ENCODE measurements at places on chromosomes 12 and 14.

DNA sequence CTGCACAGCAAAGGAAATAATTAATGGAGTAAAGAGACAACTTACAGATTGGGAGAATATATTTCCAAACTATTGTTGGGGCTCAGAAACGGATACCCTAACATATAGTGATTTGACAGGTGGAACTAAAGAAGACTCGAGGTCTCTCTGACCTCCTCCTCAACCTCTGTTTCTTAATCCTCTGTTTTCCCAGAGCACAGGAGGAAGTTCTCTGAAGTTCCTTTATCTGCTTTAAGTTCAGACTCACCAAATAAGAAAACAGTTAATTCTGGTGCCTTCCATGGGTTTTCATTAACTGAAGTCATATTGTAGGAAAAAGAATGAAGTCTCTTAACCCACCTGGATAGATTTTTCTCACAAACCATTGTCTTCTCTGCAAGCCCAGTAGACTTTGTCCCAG, 29.2 kb downstream of the CLEC2D start:
- DNase-seq: no peak

GRCh38 chr14:72863216-72864006, 30.5 kb downstream of the DPF3 start:
- no peak for DNase-seq

DNA sequence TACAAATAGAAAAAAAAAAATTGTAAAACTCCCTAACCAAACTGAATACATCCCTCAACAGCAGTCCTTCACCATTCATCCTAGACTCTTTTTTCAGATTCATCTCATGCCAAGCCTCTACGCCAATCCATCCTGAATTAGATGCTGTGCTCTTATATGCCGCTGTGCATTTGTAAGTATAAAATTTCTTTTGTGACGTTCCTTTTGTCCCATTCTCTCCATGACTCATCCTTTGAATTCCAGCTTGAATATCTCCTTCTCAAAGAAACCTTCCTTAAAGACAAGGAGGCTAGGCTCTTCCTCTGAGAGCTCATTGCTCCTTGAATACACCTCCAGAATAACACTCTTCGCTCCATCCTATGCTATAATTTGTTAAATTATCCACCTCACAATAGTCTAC, 359.2 kb downstream of the RMST start:
- no peak for DNase-seq

DNA sequence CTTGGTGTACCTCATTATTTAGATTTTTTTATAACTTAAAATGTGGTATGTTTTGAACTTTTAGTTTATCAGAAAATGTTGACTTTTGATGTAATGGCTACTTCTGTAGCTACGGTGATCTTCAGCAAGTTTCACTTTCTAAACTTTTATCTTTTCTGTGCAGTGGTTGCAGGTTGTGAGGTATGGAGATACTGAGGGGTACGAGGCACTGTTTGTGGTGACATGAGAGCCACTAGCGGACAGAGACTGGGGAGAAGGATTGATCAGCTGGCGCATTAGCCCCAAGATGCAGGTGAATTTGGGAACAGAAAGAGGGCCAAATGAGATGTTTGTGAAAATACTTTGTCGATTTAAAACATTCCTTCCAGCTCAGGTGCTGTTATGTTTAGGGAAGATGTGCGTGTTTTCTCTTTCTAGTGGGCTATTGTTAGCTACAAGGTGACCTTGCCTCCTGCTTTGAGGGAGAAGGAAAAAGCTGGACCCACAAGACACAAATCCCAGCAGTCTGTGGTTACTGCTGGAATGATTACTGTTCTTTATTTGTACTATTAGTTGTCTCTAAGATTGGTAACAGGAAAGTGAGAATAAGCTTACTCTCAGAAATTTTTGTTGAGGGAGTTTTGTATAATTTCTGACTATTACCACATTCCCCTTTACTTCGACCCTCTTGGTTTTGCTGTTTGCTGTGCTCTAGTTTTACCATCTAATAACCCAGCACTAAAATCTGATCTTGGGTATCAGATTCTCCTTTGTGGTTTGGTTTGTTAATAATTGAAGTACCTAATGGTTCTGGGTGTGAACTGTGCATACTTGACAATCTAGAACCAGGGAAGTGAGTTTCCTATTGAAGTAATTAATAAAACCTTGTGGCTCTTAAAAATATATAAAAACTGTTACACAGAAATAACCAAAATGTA, 61.7 kb downstream of the FBXO34 start:
- peak; percentile 40 for DNase-seq

GRCh38 chr14:102999227-102999895, 58.0 kb downstream of the CDC42BPB start:
- no peak for DNase-seq

DNA sequence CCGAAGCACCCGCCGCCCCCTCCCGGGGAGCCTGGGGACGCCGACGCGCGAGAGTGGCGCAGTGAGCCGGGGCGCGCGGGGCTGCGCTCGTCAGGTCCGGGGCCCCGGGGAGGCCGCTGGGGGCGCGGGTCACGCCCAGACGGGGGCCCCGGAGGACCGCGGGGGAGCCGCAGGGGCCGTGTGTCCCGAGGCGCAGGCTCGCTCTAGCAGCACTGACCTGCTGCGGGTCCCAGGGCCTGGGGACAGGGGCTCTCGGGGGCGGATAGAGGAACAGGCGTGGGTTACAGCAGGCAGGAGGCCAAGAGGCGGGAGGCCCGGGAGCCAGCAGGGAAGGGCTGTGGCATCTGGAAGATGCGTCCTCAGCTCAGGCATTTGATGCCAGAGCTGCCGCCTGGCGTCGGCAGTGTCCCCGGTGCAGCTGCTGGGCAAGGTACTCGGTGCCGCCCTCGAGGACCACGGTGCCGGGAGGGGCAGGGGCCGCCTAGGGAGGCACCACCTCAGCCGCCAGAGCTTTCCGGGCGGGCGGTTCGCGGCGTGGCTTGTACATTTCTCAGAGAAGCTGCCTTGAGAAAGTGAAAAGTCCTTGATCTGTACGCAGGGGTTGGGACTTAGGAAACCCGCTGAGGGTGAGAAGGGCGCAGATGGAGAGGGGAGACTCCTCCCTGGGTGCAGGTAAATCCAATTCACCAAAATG, 1.2 kb downstream of the WNT5B start:
- DNase-seq: peak; percentile 83

DNA sequence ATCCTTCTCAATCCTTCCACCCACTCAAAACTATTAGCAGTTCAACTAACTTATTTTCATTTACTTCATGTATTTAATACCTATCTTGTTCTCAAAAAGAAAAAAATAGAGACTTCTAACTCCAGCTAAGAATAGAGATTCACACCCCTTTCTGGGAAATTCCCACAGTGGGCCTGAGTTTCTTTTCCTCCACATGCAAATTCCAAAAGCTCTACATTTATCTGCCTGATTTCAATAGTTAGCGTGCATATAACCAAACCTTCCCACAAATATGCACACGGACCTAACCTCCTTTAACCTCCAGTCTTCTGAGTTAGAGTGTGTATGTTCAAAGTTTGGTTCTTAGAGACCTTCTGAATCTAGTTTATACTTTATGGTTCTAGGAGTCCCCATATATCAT, 62.5 kb downstream of the GRIN2B start:
- no peak for DNase-seq

DNA sequence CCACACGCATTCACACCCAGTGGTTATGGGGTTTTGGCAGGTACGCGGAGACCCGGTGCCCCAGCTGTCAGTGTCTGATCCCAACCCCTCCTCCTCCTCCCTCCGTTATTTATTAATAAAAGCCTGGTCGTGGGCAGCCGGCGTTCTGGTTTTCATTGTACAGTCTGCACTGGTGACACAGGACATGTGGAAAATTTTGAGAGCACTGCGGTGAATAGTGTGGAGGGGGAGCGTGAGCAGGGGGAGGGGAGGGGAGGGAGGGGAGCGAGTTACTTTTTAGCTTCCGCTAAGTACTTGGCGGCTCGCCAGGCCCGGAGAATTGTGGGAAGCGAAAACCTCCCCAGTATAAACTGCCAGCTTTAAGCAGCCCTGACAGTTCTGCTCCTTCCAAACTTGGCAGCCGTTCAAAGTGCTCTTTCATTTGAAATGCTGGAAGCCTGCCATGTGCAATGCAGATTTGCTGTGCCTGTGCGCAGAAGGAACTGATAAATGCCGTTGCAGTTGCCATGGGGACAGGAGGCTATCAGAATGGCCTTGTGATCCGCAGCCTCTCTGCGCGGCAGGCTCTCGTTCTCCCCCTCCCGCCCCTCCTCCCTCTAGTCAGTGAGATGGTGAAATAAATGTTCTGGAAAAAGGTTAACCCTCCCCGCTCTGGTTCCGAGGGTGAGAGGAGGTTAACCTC, 11.7 kb upstream of the IRF2BPL start:
- DNase-seq: peak; percentile 100

Data from NCI-H1417 (cell line).